ENCODE measurements at places on chromosomes 4 and X. TPM values are rescaled to one million over a fixed set of nuclear protein-coding genes. Genes with fewer than 3 reads are reported as not detected.

GRCh38 chrX:68659786-68660185 is 12.3 kb downstream of the STARD8 start:
- no peak for DNase-seq

The USO1 gene
- 94.9 TPM for total RNA-seq

GRCh38 chr4:17995165-17995564 is 26.4 kb downstream of the LCORL start:
- DNase-seq: no peak

- no peak for DNase-seq
These were observed 28.2 kb downstream of the NELFA start for GRCh38 chr4:1980561-1981041.

DNA sequence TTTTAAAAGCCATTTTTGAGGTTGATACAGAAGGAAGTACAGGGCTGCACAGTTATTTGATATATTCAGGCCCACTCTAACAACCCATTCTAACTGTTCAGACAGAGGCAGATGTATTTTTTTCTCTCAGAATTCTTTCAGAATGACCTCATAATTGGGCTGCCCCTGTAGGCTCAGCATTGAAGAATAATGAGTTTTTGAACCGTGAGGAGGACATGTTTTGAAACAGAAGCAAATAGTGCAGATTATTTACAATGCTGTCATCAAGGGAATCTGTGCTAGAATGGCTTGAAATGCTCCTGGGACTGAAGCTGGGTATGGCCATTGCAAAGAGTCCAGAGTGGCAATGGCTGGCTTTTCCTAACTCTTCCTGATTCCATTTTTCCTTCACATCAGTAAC is 158.1 kb downstream of the SOX3 start:
- DNase-seq: peak; percentile 22

DNA sequence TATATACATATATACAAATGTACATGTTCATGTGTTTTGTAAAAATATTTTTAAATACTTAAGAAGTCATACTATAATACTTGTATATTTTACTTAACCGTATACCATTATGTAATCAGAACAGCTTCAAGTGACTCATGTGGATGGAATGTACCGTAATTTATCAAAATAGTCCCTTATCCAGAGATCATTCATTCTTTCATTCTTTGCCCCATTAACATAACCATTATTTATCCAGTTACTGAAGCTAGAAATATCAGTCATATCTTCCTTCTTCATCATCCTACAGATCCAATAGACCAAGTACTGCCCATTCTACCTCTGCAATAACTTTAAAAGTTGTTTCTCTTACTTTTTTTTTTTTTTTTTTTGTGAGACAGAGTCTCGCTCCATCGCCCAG is 164.2 kb downstream of the MAB21L2 start:
- DNase-seq: peak; percentile 29

GRCh38 chr4:22202975-22203710 is 254.6 kb upstream of the KCNIP4 start:
- peak; percentile 17 for DNase-seq

GRCh38 chrX:40418813-40419195 is 162.0 kb upstream of the ATP6AP2 start:
- no peak for DNase-seq

DNA sequence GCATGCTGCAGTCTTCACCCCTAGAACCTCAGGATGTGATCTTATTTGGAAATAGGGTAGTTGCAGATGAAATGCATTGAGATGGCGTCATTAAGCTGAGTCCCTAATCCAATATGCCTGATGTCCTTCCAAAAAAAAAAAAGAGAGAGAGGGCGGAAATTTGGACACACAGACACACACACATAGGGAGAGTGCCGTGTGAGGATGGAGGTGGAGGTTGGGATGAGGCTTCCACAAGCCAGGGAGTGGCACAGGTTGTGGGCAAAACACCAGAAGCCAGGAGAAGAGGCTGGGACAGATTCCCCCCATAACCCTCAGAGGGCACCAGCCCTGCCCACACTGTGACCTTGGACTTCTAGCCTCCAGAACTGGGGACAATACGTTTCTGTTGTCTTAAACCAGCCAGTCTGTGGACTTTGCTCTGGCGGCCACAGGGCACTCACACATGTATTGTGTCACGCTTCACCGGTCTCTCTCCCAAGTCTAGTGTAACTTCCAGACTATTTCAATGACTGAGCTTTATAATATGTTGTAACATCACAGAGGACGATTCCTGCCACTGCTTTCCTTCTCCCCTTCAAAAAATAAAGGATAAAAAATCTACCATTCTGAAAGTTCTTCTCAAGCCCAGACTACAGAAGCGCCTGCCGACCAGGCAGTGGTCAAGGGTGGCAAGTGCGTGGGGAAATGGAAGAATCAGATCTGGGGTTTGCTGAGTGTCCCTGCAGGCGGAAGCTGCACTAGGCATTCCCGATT is 35.8 kb upstream of the MAN2B2 start:
- no peak for DNase-seq

GRCh38 chrX:57074458-57074857 is 46.9 kb downstream of the SPIN2B start:
- DNase-seq: no peak

The SOX3 gene
- total RNA-seq: not detected

DNA sequence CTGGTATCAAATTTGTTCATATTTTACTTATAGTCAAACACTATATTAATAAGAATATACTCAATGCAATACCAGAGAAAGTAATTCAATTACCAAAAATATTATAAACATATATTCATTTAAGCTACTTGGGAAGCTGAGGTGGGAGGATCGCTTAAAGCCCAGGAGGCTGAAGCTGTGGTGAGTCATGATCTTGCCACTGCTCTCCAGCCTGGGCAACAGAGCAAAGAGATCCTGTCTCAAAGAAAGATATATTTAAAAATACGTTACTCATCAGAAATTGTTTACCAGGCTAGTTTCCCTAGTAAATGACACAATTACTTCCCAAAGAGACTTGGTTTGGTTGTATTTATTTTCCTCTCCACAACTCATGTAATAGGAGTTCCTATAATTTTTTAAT is 433.6 kb downstream of the GASK1B start:
- peak; percentile 39 for DNase-seq

The RTL3 gene
- 0.29 TPM for total RNA-seq

The CAMK2D gene
- 73.6 TPM for total RNA-seq

DNA sequence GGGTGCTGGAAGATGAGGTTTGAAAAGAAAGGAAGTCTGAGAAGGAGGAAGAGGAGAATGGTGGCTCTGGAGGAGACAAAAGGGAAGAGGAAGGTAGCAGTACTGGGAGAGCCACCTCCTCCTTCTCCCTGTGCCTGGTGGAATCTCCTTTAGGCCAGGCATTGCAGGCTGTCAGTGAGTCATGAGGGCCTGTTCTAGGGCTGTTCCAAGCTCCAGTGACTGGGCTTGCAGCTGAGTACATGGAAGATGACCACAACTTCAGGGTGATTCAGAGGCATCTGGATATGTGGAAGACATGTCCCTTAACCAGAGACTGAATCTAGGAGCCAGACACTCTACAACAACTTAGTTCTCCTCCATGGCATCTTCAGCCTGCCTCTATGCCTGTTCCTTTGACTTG is 107.8 kb downstream of the EFNB1 start:
- peak; percentile 85 for DNase-seq

DNA sequence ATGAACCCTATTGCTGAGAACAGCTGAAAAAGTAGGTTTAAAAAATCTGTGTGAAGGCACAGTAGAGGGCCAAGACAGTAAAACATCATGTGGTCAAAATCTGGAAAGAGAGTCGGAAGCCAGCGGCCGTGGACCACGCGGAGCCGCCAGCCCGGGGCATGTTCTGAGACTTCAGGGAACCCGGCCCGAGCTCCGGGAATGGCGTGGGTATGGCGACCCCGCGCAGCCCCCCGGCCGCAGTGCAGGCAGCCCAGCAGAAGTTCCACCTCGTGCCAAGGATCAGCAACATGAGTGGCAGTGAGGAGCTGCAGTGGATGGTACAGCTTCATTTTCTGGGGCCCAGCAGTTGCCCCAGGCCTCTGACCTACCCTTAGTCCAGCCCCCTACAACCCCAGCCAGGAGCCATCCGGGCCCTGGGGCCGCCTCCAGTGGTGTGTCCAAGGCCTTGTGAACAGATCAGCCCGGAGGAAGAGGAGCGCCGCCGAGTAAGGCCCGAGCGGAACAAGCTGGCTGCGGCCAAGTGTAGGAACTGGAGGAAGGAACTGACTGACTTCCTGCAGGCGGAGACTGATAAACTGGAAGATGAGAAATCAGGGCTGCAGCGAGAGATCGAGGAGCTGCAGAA is 94.2 kb downstream of the LARP1B start:
- no peak for DNase-seq

DNA sequence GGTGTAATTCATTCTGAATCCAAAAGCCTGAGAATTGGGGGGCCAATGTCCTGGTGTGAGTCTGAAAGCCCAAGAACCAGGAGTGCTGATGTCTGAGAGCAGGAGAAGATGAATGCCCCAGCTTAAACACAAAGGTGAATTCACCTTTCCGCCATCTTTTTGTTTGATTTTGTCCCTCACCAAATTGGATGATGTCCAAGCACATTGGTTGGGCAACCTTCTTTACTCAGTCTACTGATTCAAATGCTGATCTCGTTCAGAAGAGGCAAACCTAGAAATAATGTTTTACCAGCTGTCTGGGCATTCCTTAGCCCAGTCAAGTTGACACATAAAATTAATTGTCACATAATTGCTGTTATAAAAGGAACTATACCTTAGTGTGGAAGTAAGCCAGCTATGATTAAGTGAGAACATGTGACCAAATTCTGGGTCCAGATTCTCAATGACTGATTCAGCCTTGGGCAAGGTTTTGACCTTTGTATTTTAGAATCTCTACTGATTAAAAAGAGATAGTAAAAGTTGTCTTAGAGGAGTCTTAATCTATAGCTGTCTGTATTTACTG is 34.5 kb upstream of the SLC4A4 start:
- DNase-seq: peak; percentile 58

The SPP1 gene
- total RNA-seq: not detected

The ARHGAP6 gene
- 5.2 TPM for total RNA-seq

The HELT gene
- total RNA-seq: not detected

DNA sequence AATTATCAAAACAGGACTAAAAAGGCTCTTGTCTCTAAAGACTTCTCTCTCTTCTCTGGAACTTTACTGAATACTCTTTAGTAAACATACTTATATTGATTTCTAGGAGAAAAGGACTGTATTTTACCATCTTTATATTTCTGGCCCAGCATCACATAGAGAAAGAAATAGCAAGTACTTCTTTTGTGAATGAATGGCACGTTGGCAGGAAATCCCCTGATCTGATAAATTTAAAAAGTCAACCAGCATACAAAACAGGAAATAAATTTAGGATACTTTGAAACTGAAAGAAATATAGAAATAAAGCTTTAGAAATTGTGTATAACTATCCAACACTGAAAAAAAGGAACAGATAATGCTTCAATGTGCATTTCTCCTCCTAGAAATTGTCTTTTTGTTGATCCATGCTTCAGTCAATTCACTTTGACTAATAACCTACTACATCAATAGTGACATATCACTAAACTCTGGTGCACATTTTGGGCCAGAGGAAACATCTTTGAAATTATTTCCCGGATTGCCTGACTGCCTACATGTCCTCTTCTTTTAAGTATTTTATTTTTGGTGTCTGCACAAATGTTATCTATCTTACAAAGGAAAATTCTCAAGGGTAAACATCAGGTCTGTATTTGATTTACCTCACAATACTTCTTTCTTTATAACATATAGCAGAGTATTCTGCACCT is 183.5 kb upstream of the FSTL5 start:
- DNase-seq: no peak

The FHIP1A gene
- 1.3 TPM for total RNA-seq

- peak; percentile 68 for DNase-seq
These were observed 28.6 kb downstream of the HADH start for GRCh38 chr4:108018040-108018883.

DNA sequence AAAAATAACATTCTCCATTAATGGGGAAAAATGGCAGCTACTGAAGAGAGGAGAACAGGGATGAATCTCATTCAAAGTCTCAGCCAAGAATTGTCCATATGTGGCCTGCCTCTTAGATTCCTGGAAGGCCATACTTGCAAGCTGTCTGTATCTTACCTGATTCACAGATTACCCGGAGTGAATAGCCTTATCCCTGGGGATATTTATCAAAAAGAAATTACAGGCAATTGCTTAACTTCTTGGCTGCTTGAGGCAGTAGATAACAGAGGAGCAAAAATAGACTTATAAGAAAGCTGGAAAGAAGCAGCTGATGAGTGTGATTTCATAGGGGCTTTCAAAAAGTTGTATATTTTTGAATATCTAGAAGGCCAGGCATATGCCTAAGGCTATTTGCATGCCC is 68.8 kb upstream of the PPP1R2C start:
- DNase-seq: no peak

DNA sequence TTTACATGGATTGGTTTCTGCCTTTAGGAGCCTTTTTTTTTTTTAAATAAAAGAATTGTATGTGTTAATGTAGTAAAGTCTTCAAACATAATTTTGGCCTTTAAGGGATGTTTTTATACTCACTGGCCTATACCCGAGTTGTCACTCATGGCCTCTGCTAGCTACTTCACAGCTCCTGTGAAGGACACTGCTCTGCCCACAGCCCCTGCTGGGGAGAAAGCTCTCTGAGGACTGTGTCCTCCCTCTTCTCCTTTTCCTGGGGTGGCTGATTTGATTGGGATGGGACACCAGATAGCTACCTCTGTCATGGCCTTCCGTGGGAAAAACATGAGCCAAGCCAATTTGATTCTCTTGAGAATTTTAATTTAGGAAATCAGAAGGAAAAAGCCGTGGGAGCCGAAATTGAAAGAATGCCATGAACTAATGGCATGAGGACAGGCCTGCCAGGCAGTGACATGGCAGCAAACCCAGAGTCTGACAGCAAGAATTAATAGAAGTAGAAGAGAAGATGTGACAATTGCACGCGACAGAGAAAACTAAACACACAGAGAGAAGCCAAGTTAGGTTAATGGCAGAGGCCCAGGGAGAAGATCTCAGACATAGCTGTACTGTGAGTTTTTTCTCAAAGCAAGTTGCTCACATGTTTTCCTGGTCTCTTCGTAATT is 81.4 kb downstream of the ARHGAP10 start:
- no peak for DNase-seq

The PTCHD1 gene
- total RNA-seq: not detected

The STK32B gene
- total RNA-seq: 0.77 TPM

The CCDC149 gene
- total RNA-seq: 2.2 TPM

DNA sequence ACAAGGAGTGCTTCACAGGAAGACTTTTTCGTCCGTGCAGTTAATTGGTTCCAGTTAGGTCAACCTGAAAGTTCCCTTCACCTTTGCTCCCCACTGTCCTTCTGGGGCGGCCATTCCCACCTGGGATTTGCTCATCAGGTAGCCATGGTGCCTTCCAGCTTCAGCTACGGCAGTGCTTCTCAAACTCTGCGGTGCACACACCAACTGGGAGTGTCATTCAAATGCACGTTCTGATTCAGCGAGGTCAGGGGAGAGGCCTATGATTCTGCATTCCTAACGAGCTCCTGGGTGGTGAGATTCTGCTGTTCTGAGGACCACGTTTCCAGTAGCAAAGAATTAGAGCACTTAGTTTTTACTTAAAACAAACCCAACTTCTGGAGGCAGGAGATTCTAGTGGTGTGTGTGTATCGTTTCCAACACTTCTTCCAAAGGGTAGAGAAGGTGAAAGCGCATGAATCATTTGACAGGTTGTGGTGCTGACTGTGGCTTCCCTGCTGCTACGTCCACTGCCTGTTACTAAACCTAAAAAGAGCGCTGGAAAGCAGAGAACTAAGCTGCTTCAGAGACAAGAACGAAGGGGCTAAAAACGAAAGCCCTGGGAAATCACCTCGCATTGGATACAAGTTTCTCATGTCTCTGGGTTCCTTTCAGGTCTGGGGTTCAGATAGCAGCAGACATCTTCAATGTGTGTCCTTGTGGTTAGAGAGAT is 4.7 kb upstream of the HELT start:
- no peak for DNase-seq
